ENCODE measurements at places on chromosomes 16 and 17. TPM values are rescaled to one million over a fixed set of nuclear protein-coding genes. Genes with fewer than 3 reads are reported as not detected.

DNA sequence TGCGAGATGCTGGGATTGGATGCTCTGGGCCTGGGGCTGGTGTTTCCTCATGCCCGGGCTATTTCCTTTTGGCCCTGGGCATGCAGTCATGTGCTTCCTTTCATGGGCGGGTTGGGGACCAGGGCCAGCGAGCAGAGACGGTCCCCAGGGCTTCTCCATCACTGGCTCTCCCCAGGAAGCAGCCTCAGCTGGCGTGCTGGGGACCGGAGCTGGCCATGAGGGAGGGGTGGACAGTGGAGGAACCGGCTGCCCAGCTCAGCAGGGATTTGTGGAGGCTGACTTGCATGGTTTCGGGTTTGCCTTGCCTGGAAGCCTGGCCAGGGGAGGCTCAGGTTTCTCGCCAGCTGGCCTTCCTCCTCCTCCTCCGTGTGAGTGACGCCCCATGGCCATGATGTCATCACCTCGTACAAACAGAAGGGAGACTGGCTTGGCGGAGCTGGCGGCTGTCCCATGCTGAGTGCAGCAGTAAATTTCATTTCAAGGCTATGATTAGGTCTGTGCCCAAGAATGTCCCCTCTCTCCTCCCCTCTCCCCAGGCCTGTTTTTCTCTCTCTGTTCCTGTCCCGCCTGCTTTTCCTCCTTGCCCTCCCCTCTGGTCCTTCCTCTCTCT, 8.9 kb upstream of the TIMP2 start:
- no peak overlapping the region for H3K4me3 ChIP-seq
- no peaks in the 10 kb centered on the region for H3K27me3 ChIP-seq
- H3K36me3 ChIP-seq = no peaks in the 10 kb centered on the region
- peak overlapping the region; percentile 40 for H3K27ac ChIP-seq
- peaks cover 26% of the 10 kb centered on the region for H3K4me1 ChIP-seq
- no peak for DNase-seq

GRCh38 chr16:73390936-73391335, 343.0 kb upstream of the ZFHX3 start:
- H3K27ac ChIP-seq = no peak overlapping the region
- no peak overlapping the region for H3K4me3 ChIP-seq
- no peaks in the 10 kb centered on the region for H3K27me3 ChIP-seq

Gene TBX6
- 1.4 TPM for total RNA-seq

Gene BIRC5
- 140 TPM for total RNA-seq

Gene TMEM100
- not detected for total RNA-seq

Gene DNAAF8
- total RNA-seq = 1.0 TPM

DNA sequence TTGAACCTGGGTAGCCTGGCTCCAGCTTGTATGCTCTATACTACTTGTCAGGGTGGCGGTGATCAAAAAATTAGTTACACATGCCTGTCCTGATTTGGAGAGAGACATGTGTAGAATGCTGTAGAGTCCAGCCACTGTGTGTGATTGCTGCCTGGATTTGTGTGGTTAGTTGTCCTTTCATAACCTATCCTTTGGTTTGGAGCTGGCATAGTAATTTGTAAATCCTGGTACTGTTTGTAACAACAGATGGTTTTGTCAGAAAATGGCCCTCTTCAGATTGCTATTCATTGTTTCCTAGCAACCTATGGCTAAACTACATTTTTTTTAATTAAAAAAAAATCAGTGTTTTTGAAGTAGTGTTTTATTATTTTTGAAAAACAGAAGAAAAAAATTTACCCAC, 30.5 kb downstream of the ETV4 start:
- H3K27ac ChIP-seq = no peak overlapping the region
- no peaks in the 10 kb centered on the region for H3K4me1 ChIP-seq
- no peak for DNase-seq
- H3K36me3 ChIP-seq = peaks cover 28% of the 10 kb centered on the region
- H3K4me3 ChIP-seq = no peak overlapping the region

Gene TSPAN10
- total RNA-seq = 2.3 TPM

DNA sequence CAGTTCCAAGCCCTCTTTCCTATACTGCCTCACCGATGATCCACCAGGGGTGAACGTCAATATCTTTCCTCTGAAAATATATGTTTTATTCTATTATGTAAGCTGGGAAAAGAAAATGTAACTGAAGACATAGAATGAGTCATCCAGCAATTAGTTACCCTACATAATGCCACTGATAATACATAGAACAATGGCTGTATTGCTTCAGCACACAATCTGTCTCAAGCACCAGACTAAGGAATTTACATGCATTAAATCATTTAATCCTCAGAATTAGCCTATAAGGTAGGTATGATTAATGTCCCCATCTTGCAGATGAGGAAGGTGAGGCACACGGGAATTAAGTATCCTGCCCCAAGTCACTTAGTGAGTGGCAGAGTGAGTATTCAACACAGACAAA, 472.8 kb downstream of the TOX3 start:
- no peak for DNase-seq
- H3K36me3 ChIP-seq = no peaks in the 10 kb centered on the region
- no peak overlapping the region for H3K4me3 ChIP-seq
- no peaks in the 10 kb centered on the region for H3K27me3 ChIP-seq

DNA sequence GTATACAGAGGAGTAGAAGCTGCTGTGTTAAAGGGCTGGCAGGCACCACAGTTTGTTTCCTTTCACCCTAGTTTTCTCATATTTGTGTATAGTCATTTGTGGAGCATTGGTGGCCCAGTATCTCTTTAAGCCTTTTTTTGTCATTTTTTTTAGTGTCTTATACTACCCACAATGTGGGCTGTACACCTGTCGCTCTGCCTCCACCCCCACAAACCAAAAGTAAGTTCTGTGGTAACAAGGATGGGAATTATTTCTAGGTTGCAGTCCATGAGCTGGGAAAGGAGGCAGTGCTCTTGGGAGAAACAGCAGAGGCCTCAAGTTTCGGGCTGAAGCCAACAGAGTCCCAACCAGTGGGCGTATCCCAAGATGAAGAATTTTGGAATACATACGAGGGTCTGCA, 6.2 kb downstream of the ZNF75A start:
- H3K36me3 ChIP-seq = peaks cover 18% of the 10 kb centered on the region
- no peak overlapping the region for H3K27ac ChIP-seq
- no peaks in the 10 kb centered on the region for H3K27me3 ChIP-seq
- no peak overlapping the region for H3K4me3 ChIP-seq

- H3K36me3 ChIP-seq = no peaks in the 10 kb centered on the region
- no peak overlapping the region for H3K27ac ChIP-seq
- no peak overlapping the region for H3K4me3 ChIP-seq
Observed at GRCh38 chr16:25060920-25061319, 45.8 kb upstream of the ARHGAP17 start.

- no peak overlapping the region for H3K4me3 ChIP-seq
- no peak overlapping the region for H3K27ac ChIP-seq
- H3K4me1 ChIP-seq = peaks cover 3% of the 10 kb centered on the region
- H3K36me3 ChIP-seq = no peaks in the 10 kb centered on the region
Observed at GRCh38 chr17:51240275-51240674, 19.6 kb downstream of the MBTD1 start.

Gene FOXC2
- total RNA-seq = 0.22 TPM
